ENCODE measurements at places on chromosomes 5 and 9.
A peak's percentile ranks its signal among the peaks of the same experiment; 100 is the strongest.

- peak; percentile 71 for DNase-seq
Observed at GRCh38 chr5:172932313-172933017, 26.8 kb upstream of the RPL26L1 start.

GRCh38 chr9:2802494-2802921, 41.4 kb downstream of the PUM3 start:
- peak; percentile 73 for DNase-seq

- no peak for DNase-seq
Observed at GRCh38 chr5:81842795-81843398, 92.0 kb upstream of the SSBP2 start.

DNA sequence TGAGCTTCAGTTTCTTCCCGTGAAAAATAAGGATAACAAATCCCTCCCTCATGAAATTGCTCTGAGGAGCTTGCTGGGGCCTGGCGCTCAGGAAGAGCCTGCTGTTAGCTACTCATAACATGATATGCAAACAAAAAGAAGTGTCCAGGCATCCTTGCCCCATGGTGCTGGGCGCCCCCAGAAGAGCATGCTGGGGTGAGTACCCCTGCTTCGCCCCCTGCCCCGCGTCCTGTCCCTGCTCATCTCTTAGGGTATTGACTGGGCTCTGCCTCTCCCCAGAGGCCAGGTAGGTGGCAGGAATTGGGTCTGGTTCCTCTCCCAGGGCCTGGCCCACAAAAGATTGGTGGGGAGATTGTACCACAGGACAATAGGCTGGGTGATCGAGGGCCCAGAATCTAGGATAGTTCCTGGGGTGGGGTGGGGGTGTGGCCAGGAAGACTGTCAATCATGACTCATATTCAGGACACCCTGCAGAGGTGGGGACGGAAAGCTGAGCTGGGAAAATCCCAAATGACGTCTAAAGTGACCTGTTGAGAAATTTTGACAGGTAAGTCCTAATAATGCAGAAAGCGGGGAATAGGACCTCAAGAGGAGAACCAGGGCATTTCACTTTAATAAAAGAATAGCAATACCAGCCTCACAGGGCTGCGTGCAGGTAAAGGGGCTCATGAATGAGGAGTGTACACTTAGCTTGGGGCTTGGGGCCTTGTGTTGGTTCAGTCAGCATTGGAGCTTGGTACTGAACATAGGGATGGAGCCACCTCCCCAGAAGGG, 8.9 kb downstream of the PITX1 start:
- peak; percentile 65 for DNase-seq

DNA sequence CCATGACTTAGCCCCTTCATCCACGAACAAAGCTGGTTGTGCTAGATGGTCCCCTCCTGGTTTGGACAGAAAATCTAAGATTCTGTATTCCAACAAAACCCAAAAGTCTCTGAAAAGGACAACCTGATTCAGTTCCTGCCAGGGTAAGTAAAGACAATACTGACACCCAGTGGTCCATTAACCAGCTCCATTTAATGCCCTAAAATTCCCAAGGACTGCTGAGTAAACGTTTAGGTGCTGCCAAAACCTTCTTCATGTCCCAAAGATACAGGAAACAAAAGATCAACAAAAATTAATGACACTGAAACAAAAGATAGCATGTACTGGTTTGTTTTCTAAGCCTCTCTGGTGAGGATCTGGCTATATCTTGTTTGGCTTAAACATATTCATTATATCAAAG, 25.3 kb upstream of the PPP1R2B start:
- peak; percentile 3 for DNase-seq

GRCh38 chr5:150502106-150502505, 5.8 kb upstream of the NDST1 start:
- DNase-seq: no peak

GRCh38 chr9:18056269-18056992, 417.5 kb upstream of the ADAMTSL1 start:
- DNase-seq: no peak

GRCh38 chr9:74736646-74737045, 151.1 kb downstream of the TRPM6 start:
- DNase-seq: no peak

- DNase-seq: peak; percentile 23
Observed at GRCh38 chr5:73170522-73170921, 2.5 kb upstream of the TMEM174 start.

GRCh38 chr5:81830596-81830995, 79.7 kb upstream of the SSBP2 start:
- DNase-seq: no peak

DNA sequence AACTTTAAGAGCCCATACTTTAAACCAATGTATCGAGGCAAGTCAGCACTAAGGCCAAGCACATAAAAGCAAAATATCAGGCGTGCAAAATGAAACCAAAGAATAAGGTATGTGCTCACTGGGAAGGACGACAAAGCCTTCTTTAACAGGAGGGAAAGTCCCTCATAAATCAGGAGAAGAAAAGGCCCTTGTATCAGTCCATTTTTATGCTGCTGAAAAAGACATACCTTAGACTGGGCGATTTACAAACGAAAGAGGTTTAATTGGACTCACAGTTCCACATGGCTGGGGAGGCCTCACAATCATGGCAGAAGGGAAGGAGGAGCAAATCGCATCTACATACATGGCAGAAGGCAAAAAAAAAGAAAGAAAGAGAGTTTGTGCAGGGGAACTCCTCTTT, 68.9 kb downstream of the UBE2QL1 start:
- DNase-seq: no peak

DNA sequence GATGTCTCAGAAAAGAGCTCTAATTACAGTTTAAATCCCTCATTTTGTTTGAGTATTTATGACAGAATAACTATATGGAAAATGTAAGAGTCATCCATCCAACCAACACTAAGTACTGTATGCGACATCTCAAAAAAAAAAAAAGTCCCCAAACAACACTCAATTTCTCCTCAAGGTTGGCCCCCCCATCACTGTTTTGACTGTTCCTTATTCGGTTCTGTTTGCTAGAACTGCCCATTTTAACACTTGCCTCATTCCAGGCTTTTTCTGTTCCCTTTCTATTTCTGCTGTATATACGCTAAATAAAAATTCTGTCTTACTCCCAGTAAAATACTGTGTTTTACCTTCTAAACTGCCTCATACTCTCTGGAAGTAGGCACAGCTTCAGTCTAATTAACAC, 25.2 kb downstream of the GLDC start:
- DNase-seq: no peak

- no peak for DNase-seq
Observed at GRCh38 chr5:28957450-28957849, 1919.1 kb upstream of the CDH9 start.

- no peak for DNase-seq
Observed at GRCh38 chr9:113851873-113852272, 24.2 kb upstream of the ZNF618 start.

GRCh38 chr5:80963521-80963895, 3.3 kb downstream of the RASGRF2 start:
- peak; percentile 17 for DNase-seq

- DNase-seq: no peak
Observed at GRCh38 chr5:11563822-11564221, 340.4 kb downstream of the CTNND2 start.

GRCh38 chr9:83266666-83267496, 203.9 kb upstream of the RASEF start:
- no peak for DNase-seq

DNA sequence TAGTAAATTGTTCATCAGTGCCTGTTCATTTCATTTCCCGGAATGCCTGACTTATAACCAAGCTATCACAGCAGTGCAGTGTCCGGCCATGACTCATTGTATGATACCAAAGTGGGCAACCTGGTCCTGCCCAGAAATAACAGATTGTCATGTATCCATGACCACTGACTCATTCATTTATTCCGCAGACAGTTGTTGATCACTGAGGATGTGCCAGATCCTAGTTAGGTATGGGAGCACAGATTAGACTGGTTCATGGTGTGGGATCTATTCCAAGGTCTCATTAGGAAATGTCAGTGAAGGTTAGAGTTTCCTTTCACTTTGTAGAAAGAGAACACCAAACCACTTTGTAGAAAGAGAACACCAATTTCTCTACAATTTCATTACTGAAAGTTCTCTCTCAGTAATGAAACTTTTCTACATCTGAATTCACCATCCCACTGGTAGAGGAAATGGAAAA, 8.7 kb downstream of the NREP start:
- DNase-seq: peak; percentile 93

DNA sequence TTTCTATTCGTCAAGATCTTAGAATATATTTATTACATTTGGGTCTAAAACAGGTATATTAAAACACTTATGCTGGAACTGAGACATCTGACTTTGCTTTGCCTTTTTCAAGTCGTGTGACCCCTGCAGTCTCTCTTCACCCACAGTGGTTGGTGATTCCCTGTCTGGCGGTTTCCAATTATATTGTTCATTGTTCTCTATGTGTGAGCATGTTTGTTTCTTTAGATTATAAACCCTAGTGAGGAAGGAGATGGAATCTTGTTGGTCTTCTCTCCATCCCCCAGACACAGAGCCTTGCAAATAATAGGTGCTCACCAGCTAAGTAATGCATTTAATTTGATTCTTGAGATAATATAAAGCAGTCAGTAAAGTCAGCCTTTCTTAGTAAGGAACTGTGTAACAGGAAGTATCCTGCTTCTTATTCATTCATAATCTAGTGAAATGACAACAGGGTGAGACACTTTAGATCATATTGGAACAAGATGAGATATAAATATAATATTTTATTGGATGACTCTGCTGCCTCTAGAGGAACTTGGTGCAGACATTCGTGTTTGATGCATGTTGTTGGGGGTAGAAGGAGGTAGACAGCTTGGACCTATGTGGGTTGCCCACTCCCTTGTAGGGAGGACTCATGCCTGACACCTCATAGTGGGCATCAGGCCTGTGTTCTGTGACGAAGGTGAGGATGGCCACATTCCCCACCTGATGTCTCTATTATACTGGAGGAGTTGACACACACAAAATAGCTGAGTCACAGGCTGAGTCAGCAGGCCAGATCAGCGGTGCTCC, 88.1 kb downstream of the FGF1 start:
- DNase-seq: peak; percentile 86

GRCh38 chr5:142821034-142821732, 51.0 kb downstream of the ARHGAP26 start:
- DNase-seq: no peak

GRCh38 chr9:70402213-70402612, 12.2 kb downstream of the KLF9 start:
- DNase-seq: no peak

DNA sequence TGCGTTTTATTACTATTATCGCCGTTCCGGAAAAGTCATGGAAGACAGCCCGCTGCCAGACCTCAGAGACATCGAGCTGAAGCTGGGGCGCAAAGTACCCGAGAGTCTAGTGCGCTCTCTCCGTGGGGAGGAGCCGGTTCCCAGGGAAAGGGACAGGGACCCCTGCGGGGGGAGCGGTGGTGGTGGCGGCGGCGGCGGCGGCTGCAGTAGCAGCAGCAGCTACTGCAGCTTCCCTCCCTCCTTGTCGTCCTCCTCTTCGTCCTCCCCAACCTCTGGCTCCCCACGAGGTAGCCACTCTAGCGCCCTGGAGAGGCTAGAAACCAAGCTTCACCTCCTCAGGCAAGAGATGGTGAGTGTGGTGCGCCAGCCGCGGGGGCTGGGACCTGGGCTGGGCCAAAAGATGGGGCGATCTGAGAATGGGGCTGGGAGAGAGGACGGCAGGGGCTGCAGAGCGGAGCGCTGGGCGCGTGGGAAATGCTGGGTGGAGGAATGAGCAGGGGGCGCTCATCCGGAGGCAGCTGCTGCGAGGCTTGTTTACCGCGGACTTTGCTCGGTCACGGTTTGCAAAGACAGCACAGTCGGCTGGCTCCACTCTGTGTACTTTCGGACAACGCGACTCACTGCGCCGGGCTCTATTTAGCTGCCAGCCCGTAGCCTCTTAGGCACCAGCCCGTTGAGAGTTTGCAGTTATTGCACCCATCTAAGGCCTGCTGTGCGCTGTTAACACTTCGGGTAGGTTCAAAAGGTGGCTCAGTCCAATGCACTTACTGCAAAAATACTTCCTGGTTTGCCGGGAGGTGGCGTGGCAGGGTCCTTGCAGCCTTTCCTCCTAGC, 1.1 kb downstream of the LURAP1L start:
- peak; percentile 95 for DNase-seq

GRCh38 chr9:72855890-72856523, 96.8 kb downstream of the ALDH1A1 start:
- no peak for DNase-seq

GRCh38 chr5:37720550-37720952, 119.3 kb downstream of the GDNF start:
- DNase-seq: no peak

DNA sequence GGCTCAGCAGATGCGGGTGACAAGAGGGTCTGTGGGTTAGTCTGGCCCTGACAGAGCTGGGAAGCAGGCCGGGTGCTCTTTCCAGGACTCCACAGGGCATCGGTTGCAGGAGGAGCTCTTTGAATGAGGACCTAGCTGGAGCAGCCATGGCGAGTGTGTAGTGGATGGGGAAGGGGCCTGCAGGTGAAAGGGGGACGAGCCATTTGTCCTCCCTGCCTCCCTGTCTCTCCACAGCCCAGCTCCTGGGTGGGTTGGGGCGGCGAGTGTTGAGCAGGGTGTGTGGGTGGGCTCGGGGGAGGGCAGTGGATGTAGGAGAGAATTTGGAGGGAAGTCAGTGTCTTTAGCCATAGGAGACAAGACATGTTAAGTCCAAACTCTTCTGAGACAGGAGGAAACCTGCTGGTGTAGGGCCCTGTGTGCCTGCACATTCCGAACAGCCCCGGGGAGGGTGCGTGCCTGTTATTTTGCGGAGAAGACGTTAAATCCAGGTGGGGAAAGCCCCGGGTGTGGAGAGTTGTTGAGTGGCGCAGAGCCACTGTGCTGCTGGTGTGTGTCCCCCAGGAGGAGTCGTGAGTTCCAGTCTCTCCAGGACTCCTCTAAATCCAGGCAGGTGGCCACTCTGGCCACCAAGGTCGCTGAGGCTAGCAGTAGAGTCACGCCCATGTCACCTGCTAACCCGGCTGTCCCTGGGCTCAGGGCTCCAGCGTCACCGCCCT, 73.6 kb downstream of the PSMB7 start:
- no peak for DNase-seq

DNA sequence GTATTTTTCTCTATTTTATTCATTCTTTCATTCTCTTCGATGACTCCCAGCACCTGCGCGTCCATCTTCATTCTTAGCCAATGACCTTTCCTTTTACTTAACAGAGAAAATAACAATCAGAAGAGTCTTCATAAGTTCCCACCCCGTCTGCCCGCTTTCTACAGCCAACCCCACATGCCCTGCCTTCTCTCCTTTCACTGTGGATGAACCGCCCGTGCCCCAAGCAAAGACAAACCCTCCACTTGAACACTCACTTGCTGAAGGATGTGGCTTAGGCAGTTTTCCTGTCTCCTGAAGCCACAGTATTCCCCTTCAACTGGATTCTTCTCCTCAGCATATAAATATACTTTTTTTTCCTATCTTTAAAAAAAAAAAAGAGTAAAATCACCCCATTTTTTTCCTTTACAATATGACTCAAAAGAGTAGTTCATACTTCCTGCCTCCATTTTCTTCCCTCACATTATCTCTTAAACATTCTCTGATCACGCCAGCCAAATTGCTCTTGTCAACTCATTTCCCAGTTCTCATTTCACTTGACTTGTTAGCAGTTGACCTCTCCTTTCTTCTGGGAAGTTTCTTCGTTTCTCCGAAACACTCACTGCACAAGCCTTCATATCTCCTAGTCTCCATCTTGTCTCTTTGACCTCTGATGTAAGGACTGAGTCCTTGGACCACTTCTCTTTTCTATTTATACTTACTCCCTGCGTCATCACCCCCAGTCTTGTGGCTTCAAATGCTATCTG, 11.1 kb downstream of the NIPSNAP3B start:
- DNase-seq: no peak

GRCh38 chr9:128862401-128862851, 19.3 kb downstream of the KYAT1 start:
- DNase-seq: no peak

Data from iris pigment epithelial cell (primary cell).